Progenitor cell of endocrine pancreas (in vitro differentiated cells): ENCODE measurements at places on chromosomes 13 and 19. TPM values are rescaled to one million over a fixed set of nuclear protein-coding genes. Genes with fewer than 3 reads are reported as not detected.

DNA sequence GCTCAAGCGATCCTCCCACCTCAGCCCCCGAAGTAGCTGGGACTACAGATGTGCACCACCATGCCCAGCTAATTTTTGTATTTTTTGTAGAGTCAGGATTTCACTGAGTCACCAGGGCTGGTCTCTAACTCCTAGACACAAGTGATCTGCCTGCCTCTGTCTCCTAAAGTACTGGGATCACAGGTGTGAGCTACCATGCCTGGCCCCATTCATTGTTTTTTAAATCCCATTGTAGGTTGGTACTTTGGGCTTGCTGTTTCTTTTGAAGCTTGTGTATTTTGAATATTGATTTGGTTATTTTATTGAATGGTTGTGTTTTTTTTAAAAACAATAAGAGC, 26.7 kb downstream of the ZMYM2 start:
- H3K4me3 ChIP-seq, result no peak overlapping the region
- H3K4me1 ChIP-seq, result peaks cover 8% of the 10 kb centered on the region
- peaks cover 18% of the 10 kb centered on the region for H3K36me3 ChIP-seq
- DNase-seq, result no peak

DNA sequence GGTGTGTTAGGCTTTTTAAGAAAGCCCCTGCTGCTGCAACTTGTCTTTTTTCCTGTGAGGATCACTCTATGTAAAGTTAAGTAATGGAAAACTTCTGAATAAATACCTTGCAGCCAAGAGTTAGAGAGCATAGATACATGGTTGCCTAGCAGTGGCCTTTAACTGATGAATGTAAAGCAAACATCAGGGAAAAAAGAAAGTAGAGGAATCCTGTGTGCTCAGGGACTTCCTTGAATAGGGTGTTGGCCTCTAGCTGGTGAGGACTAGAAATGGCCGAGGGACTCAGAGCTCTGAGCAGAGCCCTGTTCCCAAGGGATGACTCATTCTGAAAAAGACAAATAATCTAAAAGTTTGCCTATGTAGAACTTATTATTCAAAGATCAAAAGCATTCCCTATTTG, 135.7 kb downstream of the MIPEP start:
- no peaks in the 10 kb centered on the region for H3K36me3 ChIP-seq
- H3K4me3 ChIP-seq, result no peak overlapping the region
- peaks cover 34% of the 10 kb centered on the region for H3K4me1 ChIP-seq
- no peak for DNase-seq

DNA sequence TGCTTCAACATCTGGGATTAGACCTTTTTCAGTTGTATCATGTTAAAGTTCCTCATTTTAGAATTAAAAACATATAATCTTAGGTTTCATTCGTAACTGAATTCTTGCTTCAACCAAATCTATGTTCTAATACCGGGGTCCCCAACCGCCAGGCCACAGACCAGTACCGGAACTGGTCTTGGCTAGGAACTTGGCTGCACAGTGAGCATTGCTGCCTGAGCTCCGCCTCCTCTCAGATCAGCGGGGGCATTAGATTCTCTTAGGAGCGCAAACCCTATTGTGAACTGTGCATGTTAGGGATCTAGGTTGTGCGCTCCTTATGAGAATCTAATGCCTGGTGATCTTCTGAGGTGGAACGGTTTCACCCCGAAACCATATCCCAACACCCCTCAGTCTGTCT, 19.2 kb downstream of the ITM2B start:
- H3K36me3 ChIP-seq, result peaks cover 24% of the 10 kb centered on the region
- no peak for DNase-seq
- H3K27ac ChIP-seq, result no peak overlapping the region
- H3K4me3 ChIP-seq, result no peak overlapping the region

ANGPTL8 gene
- total RNA-seq, result not detected in 2 replicates

ZNF626 gene
- total RNA-seq, result 35.7 and 36.2 TPM in 2 replicates

GRCh38 chr19:52527956-52528351, 486 bp downstream of the ZNF808 start:
- H3K4me3 ChIP-seq, result peak overlapping the region; percentile 97
- peak overlapping the region; percentile 97 for H3K27ac ChIP-seq
- no peak for DNase-seq
- H3K4me1 ChIP-seq, result peaks cover 12% of the 10 kb centered on the region
- H3K36me3 ChIP-seq, result peaks cover under 1% of the 10 kb centered on the region
